ENCODE measurements at places on chromosomes 7 and 10.
A peak's percentile ranks its signal among the peaks of the same experiment; 100 is the strongest.

- DNase-seq, result no peak
These were observed 1290.3 kb downstream of the XPNPEP1 start for GRCh38 chr10:108633046-108633445.

DNA sequence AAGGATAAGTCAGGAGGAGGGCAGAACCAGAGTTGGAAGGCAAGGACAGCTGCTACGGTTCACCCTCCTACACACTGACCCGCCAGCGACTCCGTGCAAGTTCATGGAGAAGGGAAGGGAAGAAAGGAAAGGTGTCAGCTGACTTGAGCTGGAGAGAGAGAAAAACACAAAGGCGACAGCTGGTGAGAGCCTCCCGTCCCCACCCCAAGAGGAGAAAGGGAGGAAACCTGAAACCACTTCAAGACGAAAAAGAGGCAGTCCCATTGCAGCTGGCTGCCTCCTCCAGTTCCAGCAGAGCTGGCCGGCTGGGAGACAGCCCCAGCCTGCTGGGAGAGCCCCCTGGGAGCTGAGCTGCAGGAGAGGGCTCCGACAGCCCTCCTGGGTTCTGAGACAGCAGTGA, 75.2 kb downstream of the PARD3 start:
- peak; percentile 95 for DNase-seq

- DNase-seq, result no peak
These were observed 111.6 kb upstream of the HABP2 start for GRCh38 chr10:113441220-113441619.

DNA sequence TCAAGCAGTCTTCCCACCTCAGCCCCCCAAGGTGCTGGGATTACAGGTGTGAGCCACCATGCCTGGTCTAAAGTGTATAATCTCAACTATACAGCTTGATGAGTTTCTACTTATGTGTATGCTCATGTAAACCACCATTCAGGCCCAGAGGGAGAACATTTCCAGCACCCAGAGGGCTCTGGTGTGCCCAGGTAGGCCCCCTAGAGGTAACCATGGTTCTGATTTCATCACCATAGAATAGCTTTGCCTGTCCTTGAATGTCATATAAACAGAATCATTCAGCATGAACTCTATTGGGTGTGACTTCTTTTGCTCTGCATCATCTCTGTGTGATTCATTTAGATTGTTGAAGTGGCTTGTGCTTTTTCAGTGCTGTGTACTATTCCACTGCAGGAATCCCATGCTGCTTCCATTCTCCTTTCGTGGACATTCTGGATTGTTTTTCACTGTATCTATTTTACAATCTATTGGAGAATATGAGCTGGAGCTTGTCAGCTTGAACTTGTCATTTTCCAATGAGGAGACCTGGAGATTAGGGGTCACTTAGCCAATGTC, 35.2 kb downstream of the COL26A1 start:
- DNase-seq, result no peak

- DNase-seq, result no peak
These were observed 30.0 kb downstream of the PRSS2 start for GRCh38 chr7:142800699-142801260.

DNA sequence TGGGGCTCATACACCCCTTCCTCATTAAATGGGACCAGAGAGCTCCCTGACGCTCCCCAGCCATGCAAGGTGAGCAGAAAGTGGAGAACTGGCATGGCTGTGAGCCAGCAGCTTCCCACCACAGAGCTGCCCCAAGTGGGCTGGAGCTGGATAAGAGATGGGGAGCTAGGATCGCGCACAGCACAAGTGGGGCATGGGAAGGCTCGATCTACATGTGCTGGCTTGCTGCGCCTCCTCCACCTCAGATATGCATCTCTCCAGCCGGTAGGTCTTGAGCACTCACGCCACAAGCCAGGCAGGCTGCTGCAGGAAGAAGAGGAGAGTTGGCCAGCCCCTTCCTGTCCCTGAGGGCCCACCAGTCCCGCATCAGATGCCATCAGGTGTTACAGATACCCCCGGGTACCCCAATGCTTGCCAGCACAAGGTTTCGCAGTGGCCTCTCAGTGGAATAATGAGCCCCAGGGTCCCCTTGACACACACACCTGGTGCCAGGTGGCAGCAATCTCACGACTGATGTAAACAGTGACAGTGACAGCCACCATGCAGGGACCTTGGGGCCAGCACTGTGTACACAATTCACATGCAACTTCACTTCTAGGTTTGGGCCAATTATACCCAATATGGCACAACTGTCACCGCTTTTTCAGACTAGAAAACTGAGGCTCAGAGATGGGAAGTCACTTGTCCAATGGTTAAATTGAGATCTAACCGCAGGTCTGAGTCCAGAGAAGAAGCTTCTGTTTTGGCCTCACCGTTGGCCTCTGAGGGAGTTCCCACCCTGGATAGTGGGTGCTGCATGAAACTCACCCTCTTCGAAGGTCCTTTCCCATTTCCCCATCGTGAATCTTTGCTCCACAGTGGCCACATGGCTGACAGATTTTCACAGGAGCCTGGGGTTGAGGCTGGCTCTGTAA, 79.3 kb downstream of the OAT start:
- DNase-seq, result no peak
